ENCODE measurements at places on chromosomes 16 and 17. TPM values are rescaled to one million over a fixed set of nuclear protein-coding genes. Genes with fewer than 3 reads are reported as not detected.

- no peak overlapping the region for H3K4me3 ChIP-seq
- DNase-seq, result no peak
- H3K27ac ChIP-seq, result no peak overlapping the region
- peaks cover 14% of the 10 kb centered on the region for H3K4me1 ChIP-seq
- H3K36me3 ChIP-seq, result no peaks in the 10 kb centered on the region
These were observed 254.5 kb upstream of the CACNG5 start for GRCh38 chr17:66580184-66580955.

DNA sequence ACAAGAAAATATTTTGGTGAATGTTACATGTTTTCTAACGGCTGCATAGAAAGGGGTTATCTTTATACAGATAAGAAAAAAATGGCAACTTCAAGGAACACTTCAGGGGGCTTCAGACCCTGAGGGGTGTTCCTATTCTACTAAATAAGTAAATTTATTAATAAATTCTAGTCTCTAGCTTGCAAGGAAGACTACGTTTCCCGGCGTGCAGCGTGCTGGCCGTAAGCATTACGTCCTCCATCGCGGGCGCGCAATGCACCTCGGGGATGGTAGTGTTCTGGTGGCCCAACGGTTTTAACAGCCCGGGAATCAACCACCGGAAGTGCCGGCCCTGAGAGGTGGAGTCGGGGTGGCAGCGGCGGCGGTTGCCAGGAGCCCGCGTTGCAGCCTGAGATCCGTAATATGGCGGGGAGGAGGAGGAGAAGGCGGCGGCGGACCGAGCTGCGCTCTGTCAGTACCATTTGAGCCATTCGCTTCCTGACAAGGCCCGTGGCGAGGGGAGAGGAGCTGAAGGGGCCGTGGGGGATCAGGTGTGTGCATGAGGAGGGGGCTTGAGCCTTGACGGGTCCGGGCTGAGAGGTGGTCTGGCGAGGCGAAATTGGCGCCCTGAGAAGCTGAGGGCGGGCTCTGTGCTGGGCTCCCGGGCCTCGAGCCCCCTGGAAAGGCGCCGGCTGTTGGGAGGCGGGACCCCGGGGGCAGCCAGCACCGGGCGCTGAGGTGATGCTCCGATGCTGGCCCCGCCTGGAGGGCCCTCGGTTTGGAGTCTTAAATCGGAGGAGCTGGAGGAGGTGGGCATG, at the start of gene CCP110:
CCP110 (plus strand) TSS at position 384 of the 797 bp plus-strand sequence. CDS start 3,940 bp downstream, outside the sequence.
- peak within 1 kb of the TSS; percentile 87 for H3K4me3 ChIP-seq
- H3K27ac ChIP-seq, result peak within 1 kb of the TSS; percentile 9
- peaks cover 11% of the 10 kb centered on the region for H3K36me3 ChIP-seq
- H3K4me1 ChIP-seq, result peaks cover 16% of the 10 kb centered on the region

DNA sequence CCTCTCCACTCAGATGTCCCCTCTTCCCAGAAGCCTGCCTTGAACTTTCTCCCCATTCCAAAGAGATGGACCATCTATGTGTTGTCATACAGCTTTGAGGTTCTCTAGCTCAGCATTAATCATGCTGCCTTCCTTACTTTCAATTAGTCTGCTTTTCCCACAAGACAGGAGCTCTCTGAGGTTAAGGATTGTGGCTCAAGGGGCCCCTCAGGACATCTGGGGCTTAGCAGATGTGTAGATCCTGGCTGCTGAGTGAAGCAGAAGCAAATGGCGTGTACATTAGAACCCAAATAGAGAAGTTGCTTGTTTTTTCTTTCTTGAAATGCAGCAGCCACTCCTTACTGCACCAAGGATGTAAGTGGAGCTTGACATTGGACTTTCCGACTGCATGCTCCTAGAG, 330.5 kb upstream of the TNRC6C start:
- no peaks in the 10 kb centered on the region for H3K4me1 ChIP-seq
- no peaks in the 10 kb centered on the region for H3K36me3 ChIP-seq
- H3K4me3 ChIP-seq, result no peak overlapping the region
- no peak overlapping the region for H3K27ac ChIP-seq
- no peak for DNase-seq

DNA sequence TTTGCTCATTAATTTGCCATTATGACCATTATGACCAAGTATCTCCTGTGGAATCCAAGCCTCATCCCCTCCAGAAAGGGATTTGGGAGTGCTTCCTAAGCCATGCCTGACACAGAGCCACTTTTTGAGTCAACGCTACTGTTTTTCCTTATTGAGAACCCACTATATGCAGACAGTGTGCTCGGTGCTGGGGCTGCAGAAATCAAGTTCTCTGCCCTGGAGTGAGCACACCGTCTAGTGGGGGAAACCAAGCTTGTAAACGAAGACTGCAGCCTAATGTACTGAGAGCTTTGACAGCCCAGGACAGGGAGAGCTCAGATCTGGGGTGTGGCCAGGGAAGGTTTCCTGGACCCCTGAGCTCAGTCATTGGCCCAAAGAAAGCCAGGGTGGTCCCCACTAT, 111.0 kb downstream of the ENGASE start:
- H3K4me3 ChIP-seq, result no peak overlapping the region
- H3K36me3 ChIP-seq, result no peaks in the 10 kb centered on the region
- peaks cover 22% of the 10 kb centered on the region for H3K27me3 ChIP-seq
- DNase-seq, result no peak

GRCh38 chr17:17787568-17787967, 49.2 kb downstream of the SREBF1 start:
- peaks cover 43% of the 10 kb centered on the region for H3K27me3 ChIP-seq
- peaks cover 14% of the 10 kb centered on the region for H3K4me1 ChIP-seq
- H3K36me3 ChIP-seq, result no peaks in the 10 kb centered on the region
- H3K27ac ChIP-seq, result no peak overlapping the region
- DNase-seq, result no peak
- H3K4me3 ChIP-seq, result no peak overlapping the region

DNA sequence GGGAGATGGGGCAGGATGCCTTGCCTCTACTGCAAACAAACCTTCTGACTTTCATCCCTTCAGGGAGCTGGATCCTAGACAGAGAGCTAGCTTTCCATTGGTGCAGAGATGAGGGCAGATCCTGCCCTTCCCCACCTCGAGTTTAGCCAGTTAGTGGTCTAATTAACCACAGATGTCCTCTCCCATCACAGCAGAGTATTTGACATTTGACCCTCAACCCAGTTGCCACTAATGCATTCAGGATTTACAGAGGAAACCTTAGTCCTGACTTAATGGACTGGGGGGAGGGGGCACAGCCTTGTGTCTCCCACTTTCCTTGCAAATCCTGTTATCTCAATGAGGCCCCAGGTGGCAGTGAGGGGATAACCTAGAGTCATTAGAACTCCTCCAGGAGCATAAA, 10.2 kb downstream of the PIP4K2B start:
- peaks cover 1% of the 10 kb centered on the region for H3K4me1 ChIP-seq
- H3K27me3 ChIP-seq, result no peaks in the 10 kb centered on the region
- no peak for DNase-seq
- H3K36me3 ChIP-seq, result peaks cover 14% of the 10 kb centered on the region
- peak overlapping the region; percentile 3 for H3K4me3 ChIP-seq
- no peak overlapping the region for H3K27ac ChIP-seq

DNA sequence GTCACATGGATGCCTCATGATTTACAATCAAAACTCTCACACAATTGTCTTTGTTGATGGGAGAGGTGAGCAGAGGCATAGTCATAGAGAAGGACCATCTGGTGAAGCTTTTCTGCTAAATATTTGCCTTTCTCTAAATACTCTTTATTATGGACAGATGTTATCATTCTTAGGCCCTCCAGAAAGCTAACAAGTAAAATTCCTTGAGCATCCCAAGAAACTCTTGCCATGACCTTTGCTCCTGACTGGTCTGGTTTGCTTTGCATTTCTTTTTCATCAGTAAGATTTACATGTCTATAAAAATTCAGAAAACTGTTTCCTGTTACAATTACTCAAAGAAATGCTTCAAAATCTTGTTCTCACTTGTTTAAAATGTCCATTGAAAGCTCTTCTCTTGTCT, 1336.6 kb upstream of the CDH8 start:
- H3K27me3 ChIP-seq, result no peaks in the 10 kb centered on the region
- H3K27ac ChIP-seq, result no peak overlapping the region
- no peak overlapping the region for H3K4me3 ChIP-seq
- no peaks in the 10 kb centered on the region for H3K4me1 ChIP-seq
- no peak for DNase-seq
- H3K36me3 ChIP-seq, result no peaks in the 10 kb centered on the region

DNA sequence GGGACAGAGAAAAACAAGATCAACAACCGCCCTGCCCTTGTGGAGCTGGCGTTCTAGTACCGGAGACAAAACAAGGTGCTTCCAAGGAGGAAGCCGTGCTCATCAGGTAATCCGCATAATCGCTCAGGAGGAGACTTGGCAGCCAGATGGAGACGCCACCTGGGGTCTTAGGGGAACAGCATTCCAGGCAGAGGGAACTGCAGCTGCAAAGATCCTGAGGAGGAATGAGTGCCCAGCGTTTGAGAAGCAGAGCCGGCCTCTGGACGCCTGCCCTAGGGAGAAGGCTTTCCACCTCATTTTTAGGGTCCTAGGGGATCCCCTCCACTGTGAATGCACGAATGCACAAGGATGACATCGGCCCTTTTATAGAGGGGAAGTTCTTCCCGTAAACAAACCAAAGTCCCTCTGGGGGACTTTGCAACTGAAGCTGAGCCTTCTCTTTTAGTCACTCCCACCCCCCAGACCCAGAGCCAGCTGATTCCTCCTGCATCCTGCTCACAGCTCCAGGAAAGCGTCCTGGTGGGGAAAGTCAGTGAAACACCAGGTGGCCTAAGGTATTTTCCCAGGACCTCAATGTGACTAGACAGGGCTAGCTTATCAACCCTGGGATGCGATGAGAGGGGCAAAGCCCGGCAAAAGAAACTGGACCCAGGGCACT, 13.2 kb upstream of the MPRIP start:
- H3K27ac ChIP-seq, result no peak overlapping the region
- peaks cover 5% of the 10 kb centered on the region for H3K4me1 ChIP-seq
- no peak overlapping the region for H3K4me3 ChIP-seq
- H3K36me3 ChIP-seq, result no peaks in the 10 kb centered on the region
- H3K27me3 ChIP-seq, result no peaks in the 10 kb centered on the region

GRCh38 chr16:5323284-5324141, 225.9 kb upstream of the EEF2KMT start:
- no peaks in the 10 kb centered on the region for H3K27me3 ChIP-seq
- no peak overlapping the region for H3K4me3 ChIP-seq

- peak overlapping the region; percentile 66 for H3K4me3 ChIP-seq
- H3K27ac ChIP-seq, result no peak overlapping the region
- H3K4me1 ChIP-seq, result peaks cover 73% of the 10 kb centered on the region
- H3K27me3 ChIP-seq, result no peaks in the 10 kb centered on the region
- no peak for DNase-seq
These were observed 1.2 kb downstream of the BCAR1 start for GRCh38 chr16:75250089-75250808.

DNA sequence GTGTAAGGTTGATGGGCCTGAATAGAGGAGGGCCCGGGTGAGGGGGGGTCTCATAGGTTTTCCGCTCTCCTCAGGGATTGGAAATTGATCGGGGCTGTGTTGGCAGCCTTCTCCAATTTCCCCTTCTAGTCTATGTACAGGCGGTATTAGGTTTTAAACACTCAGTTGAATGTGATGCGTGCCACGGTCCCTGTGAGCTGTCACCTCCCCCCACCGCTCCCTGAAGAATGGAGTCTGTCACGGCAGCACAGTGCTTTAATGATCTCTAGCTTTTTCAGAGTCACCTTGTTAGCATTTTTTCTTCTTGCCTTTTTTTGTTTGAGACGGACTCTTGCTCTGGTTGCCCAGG, 800 bp downstream of the COX4I1 start:
- H3K27ac ChIP-seq, result peak overlapping the region; percentile 81
- no peaks in the 10 kb centered on the region for H3K4me1 ChIP-seq
- peaks cover 27% of the 10 kb centered on the region for H3K36me3 ChIP-seq
- H3K27me3 ChIP-seq, result no peaks in the 10 kb centered on the region
- peak overlapping the region; percentile 93 for H3K4me3 ChIP-seq
- DNase-seq, result no peak

GRCh38 chr17:7523033-7523432, 25.8 kb upstream of the TNFSF12 start:
- H3K27me3 ChIP-seq, result no peaks in the 10 kb centered on the region
- H3K4me1 ChIP-seq, result no peaks in the 10 kb centered on the region
- no peak overlapping the region for H3K27ac ChIP-seq
- no peak overlapping the region for H3K4me3 ChIP-seq
- DNase-seq, result peak; percentile 79

DNA sequence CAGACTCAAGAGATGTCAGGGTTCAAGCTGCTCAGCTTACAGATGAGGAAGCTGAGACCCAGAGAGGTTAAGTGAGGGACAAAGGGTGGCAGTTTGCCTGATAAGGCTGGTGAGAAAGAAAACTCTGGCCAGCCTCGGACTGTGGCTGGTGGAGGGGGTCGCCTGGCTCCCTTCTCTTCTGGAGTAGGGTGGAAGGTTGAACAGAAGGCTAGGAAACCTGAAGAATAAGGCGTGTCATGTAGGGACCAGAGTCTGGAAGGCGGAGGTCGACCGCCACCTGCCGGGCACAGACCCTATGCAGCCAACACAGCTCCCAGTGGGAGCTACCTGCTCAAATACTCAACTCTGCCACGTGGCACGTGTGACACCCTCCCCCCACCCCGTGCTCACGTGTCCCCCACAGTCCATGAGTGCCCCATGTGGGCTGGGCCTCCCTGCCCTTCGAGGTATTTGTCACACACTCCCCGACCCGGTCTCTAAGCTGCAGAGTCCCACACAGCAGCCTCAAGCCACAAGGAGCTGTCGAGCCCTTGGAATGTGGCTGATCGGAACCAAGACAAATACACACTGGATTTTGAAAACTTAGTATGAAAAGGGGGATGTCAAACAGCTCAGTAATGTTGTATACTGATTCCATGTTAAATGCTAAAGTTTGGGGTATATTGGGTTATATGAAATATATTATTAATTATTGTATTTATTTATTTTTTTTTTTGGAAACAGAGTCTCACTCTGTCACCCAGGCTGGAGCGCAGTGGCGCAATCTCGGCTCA, 11.8 kb downstream of the HID1 start:
- H3K4me1 ChIP-seq, result peaks cover 7% of the 10 kb centered on the region
- H3K4me3 ChIP-seq, result no peak overlapping the region
- no peaks in the 10 kb centered on the region for H3K36me3 ChIP-seq

- H3K27ac ChIP-seq, result no peak overlapping the region
- no peaks in the 10 kb centered on the region for H3K36me3 ChIP-seq
- peak; percentile 51 for DNase-seq
- no peaks in the 10 kb centered on the region for H3K4me1 ChIP-seq
- no peak overlapping the region for H3K4me3 ChIP-seq
These were observed 148.7 kb upstream of the ZFHX3 start for GRCh38 chr16:73196670-73197069.

GRCh38 chr16:54135361-54136275, 151.0 kb downstream of the IRX3 start:
- no peaks in the 10 kb centered on the region for H3K27me3 ChIP-seq
- no peaks in the 10 kb centered on the region for H3K36me3 ChIP-seq
- no peak overlapping the region for H3K27ac ChIP-seq
- DNase-seq, result no peak
- no peak overlapping the region for H3K4me3 ChIP-seq

GRCh38 chr17:62668091-62668804, 40.8 kb downstream of the MRC2 start:
- no peaks in the 10 kb centered on the region for H3K4me1 ChIP-seq
- no peaks in the 10 kb centered on the region for H3K27me3 ChIP-seq
- H3K36me3 ChIP-seq, result no peaks in the 10 kb centered on the region
- no peak for DNase-seq
- no peak overlapping the region for H3K27ac ChIP-seq

GRCh38 chr17:44354582-44355561, 8.8 kb downstream of the FAM171A2 start:
- H3K36me3 ChIP-seq, result peaks cover 2% of the 10 kb centered on the region
- peak overlapping the region; percentile 68 for H3K4me3 ChIP-seq
- H3K4me1 ChIP-seq, result peaks cover 3% of the 10 kb centered on the region
- H3K27ac ChIP-seq, result no peak overlapping the region

Gene TVP23C
- total RNA-seq, result 9.6 TPM

Gene CD300A
- 0.52 TPM for total RNA-seq

Gene SEPTIN12
- total RNA-seq, result not detected

Gene SOST
- not detected for total RNA-seq

Gene CCL1
- total RNA-seq, result not detected

Gene SPATA22
- not detected for total RNA-seq

Measured in H1 (cell line).